ENCODE measurements at places on chromosomes 7 and 10.

GRCh38 chr7:45174966-45175765 is 17.6 kb downstream of the RAMP3 start:
- DNase-seq, result no peak

DNA sequence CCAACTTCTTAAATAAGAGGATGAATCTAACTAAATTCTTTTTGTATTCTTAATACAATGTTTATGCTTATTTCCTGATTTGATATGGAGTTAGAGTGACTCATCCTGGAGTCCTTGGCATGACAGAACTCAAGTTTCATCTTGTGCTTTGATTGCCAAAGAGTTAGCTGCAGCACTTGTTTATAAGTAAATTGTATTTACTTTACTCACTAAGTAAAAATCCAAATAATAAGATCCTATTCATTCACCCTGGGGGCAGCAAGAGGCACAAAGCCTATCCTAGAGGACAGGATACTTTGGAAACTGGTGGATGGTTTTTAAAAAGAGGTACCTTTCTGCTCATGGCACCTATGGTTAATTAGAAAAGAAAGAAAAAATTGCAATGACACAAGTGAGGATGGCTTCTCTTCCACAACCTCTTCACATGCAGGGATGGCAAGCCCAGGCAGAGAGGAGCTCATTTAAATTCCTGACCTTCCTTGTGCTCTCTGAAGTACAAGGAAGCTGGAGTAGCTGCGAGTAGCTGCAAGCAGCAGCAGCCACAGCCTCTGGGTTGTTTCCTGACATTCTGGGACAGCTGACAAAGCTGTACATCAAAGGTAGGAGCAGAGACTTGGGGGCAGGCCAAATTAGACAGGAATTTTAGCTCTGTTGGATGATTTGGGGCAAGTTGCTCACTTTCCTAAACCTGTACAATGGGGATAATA is 28.5 kb upstream of the CROT start:
- no peak for DNase-seq

DNA sequence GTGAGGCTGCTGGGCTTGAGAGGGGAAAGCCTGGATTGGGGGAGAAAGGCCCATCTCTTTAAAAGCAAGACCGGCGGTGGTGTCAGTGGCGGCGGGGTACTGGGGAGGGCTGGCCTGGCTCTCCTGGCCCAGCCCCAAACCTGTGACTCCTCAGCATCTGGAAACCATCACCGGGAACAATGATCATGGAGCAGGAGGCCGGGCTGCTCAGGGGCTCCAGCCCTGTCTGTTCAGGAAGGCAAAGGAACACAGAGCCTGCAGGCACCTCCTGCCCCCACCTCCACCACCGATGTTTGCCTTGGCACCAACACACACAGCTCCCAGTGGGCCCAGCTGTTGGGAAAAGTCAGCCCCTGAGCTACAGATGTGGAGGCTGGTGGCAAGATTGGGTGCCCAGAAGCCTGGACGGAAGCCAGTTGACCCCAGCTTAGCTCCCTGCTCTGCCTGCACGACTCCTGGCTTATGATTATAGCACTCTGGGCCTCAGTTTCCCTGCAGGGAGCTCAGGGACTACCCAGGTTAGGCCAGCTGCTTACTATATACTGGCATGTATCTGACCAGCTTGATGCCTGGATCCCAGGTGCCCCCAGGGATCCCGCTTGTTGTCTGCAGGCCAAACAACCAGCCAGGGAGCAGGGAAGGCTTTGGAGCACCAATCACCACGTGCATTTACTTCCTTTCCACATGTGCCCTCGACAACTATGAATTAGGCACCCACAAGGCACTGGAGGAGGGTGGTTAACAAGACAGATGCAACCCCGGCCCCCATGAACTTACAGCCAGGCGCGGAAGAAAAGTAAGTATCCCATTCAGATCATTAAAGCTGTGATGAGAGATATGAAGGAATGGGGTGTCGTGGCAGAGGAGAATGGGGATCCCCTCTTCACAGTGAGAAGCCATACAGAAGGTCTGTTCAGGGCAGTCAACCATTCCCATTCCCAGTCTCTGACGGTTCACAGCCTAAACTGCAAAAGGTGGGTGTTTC is 37.3 kb downstream of the ZCCHC24 start:
- no peak for DNase-seq

- DNase-seq, result no peak
These were observed 72.4 kb downstream of the MACC1 start for GRCh38 chr7:20144801-20145200.

- no peak for DNase-seq
These were observed 43.8 kb downstream of the PTPN12 start for GRCh38 chr7:77580762-77581350.

DNA sequence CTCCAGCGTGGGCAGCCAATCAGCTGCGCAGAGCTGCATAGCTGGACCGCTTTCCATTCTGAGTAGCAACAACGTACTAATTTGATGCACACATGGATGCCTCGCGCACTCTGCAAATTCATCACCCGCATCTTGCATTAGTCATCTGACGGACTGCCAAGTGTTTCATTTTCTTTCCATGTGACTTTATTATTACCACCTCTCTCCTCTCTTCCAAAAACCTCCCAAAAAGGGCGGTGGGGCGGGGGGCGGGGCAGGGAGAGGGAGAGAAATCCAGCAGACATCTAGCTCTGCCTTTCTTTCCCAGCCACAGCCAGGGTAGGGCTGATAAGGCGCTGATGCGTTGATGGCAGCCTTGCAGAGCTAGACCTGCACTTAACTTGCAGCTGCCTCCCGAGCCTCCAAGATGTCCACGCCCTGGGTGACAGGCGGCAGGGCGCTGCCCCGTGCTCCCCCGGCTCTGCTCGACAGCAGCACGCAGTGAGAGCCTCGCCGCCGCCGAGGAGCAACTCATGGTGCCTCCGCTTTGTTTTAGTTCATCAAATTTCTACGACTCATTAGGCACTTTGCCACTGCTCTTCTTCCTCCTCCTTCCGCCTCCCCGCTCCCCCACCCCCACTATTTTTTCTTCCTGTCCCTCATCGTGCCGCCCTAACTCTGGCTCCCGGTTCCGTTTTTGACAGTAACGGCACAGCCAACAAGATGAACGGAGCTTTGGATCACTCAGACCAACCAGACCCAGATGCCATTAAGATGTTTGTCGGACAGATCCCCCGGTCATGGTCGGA is 147.3 kb downstream of the CELF2 start:
- no peak for DNase-seq

GRCh38 chr7:41134300-41135255 is 568.3 kb downstream of the INHBA start:
- DNase-seq, result no peak

GRCh38 chr10:103610921-103611511 is 117.5 kb downstream of the NEURL1 start:
- DNase-seq, result no peak

GRCh38 chr10:70921285-70921684 is 32.9 kb upstream of the PCBD1 start:
- DNase-seq, result no peak

GRCh38 chr7:17186745-17187530 is 111.5 kb upstream of the AHR start:
- no peak for DNase-seq

- DNase-seq, result no peak
These were observed 3.4 kb downstream of the SCIN start for GRCh38 chr7:12573885-12574284.

DNA sequence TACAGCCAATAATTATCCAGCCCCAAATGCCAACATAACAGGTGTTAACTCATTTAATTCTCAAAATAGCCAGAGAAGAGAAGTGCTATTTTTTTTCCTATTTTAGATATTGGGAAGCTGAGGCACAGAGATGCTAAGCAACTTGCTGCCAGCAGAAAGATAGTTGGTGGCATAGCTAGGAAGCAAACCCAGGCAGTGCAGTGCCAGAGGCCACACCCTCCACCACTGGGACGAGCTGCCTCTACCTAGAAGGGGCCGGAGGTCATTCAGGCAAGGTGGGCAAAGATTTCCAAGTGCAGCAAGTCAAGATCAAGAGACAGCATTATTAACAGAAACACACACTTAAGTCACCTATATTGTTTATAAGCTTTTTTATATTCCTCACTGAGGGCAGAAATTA is 654.1 kb downstream of the INHBA start:
- no peak for DNase-seq

GRCh38 chr10:92480413-92480812 is 93.5 kb downstream of the IDE start:
- DNase-seq, result no peak

DNA sequence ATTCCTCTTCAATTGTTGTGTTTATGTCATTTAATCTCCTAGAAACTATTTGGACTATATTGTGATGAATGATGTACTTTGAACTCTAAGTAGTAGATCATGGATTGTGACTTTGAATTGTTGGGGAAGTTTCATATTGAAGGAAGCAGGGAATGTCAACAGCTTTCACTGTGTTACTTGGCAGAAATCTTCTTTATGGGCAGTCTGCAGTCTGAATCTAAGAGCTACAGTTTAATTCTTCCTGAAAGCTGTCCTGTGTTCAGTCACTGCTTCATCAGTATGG is 91.6 kb downstream of the PPP1R9A start:
- DNase-seq, result no peak
